ENCODE measurements at places on chromosomes 12 and 14. TPM values are rescaled to one million over a fixed set of nuclear protein-coding genes. Genes with fewer than 3 reads are reported as not detected.

The C12orf54 gene
- not detected for total RNA-seq

The GDF11 gene
- total RNA-seq: 18.4 TPM

The KRT78 gene
- not detected for total RNA-seq

The CMTM5 gene
- 0.44 TPM for total RNA-seq

The CEP83 gene
- 18.8 TPM for total RNA-seq

The MAPK1IP1L gene
- total RNA-seq: 26.2 TPM

The HOXC9 gene
- 0.15 TPM for total RNA-seq

The PGAM5 gene
- total RNA-seq: 39.9 TPM

The SGPP1 gene
- total RNA-seq: 35.6 TPM

The DIO2 gene
- total RNA-seq: 16.1 TPM

The SLC10A1 gene
- not detected for total RNA-seq

The TOMM20L gene
- not detected for total RNA-seq

The TMCC3 gene
- 0.83 TPM for total RNA-seq

The RAPGEF3 gene
- 6.8 TPM for total RNA-seq

The RNASE12 gene
- not detected for total RNA-seq

The PZP gene
- total RNA-seq: not detected

The NRL gene
- 0.87 TPM for total RNA-seq

The NKX2-8 gene
- not detected for total RNA-seq

The BCL11B gene
- under 0.01 TPM for total RNA-seq

The POTEG gene
- total RNA-seq: not detected

The PLEKHH1 gene
- total RNA-seq: 0.17 TPM

Measured in smooth muscle cell of trachea (primary cell).